Activated T-cell treated with anti-CD3 and anti-CD28 coated beads, Interleukin-2, amount 50 U/mL, for 24 hours (primary cell): ENCODE measurements at places on chromosomes 7 and 10.

DNA sequence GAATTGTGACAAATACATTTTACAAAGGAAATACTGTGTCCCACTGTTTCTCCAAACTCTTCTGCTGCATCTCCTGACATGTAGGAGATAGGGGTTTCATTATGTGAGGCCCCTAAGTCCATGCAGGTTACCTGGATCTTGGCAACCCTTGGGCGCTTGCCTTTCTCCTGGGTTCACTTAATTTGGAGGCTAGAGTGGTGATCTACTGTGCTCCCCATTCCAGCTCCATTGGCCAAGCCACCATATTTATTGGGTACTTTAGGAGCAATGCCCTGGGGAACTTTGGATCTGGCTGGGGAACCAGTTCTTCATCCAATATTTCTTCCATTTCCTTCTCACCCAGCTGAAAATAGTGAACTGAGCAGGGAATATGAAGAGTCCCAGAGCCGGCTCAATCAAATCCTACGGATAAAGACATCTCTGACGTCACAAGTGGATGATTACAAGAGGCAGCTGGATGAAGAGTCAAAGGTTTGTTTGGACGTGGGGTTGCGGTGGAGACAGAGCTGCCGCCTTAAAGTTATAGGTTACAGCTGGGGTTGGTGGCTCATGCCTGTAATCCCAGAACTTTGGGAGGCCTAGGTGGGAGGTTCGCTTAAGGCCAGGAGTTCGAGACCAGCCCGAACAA lies 18.5 kb downstream of the MYH16 start:
- DNase-seq = no peak

DNA sequence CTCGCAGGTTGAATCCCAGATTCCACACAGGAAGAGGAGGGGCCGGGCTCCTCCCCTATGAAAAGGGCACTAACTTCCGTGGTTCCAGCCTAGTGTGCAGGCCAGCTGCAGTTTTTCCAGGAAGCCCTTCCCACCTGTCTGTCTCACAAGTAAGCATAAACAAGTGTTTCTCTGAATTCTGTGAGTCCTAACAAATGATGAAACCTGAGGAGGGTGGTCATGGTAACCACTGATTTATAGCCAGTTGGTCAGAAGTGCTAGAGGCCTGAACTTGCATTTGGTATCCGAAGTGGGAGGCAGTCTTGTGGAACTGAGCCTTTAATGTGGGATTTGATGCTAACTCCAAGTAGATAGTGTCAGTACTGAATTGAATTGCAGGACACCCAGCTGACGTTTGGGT lies 54.7 kb upstream of the STEAP4 start:
- DNase-seq = no peak

DNA sequence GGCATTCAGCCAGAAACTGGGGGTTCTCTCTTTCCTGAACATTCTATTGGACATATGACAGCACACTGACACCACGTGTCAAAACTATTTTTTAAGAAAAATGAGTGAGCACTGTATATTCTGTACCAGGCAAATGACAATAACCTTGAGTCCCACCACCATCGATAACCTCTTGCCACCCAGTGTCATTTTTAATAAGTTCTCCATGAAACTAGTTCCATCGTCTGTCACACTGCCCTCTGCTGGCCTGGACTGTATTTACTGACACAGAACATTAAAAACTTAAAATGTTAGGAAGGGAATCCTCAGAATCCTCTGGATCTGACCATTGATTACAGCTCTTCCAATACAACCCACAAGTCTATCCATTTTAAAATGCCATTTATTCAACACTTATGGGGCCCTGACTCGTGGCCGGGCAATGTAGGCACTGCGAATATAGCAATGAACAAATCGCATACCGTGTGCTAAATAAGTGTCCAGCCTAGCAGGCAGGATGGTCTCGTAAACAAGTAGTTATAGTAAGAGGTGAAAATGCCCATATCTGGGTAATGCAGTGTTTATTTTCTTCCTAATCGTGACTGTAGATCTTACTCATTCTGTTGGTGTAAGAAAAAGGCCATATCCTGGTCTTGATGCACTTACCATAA lies 35.9 kb upstream of the CACNB2 start:
- peak; percentile 42 for DNase-seq

GRCh38 chr7:97973206-97973658 lies 16.8 kb downstream of the OCM2 start:
- DNase-seq = no peak

GRCh38 chr7:149750122-149750845 lies 23.1 kb downstream of the ZNF467 start:
- no peak for DNase-seq

DNA sequence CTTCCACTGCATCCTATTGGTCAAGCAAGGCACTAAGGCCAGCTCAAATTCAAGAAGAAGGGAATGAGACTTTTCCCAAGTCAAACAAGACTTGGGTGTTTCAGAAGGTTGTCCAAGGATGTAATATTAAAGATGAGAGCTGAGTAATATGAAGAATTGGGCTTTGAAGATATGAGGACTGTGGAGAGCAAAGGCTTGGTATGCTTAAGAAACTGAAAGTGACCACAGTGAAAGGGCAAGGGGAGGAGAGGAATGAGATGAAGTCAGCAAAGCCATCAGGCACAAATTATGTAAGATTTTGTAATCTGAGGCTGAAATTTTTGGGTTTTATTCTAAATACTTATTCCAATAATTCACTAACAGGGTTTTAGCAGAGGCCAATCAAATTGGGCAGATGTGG lies 38.6 kb upstream of the NPY start:
- no peak for DNase-seq

DNA sequence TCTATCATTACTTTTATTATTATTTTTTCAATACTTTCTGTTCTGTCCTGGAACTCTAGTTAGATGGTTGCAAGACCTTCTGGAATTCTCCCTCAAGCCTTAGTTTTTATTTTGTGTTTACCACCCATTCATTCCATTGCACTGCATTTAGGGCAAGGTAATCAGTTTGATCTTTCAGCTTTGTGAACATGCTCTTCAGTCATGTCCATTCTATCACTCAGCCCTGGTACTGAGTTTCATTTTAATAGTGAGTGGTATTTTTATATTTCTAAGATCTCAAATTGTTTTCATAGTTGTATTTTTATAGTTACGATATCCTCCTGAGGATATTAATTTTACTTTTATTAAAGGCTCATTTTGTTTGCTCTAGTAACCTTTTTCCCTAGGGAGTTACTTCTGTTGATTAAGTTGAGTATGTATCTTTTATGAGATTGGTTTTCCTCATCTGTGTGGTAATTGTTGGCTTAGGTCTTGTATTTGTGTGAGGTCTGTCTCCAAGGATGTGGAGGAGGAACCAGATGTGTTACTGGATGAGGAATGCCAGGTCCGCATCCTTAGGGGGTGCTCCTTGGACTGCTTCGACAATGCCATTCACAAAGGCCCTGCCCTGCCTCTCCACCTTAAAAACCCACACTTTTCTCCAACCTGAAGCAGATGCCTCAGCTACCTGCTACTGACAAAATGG lies 46.7 kb upstream of the RAB18 start:
- DNase-seq = no peak

- DNase-seq = no peak
These were observed 24.0 kb downstream of the SLC35G1 start for GRCh38 chr10:93917821-93918220.

DNA sequence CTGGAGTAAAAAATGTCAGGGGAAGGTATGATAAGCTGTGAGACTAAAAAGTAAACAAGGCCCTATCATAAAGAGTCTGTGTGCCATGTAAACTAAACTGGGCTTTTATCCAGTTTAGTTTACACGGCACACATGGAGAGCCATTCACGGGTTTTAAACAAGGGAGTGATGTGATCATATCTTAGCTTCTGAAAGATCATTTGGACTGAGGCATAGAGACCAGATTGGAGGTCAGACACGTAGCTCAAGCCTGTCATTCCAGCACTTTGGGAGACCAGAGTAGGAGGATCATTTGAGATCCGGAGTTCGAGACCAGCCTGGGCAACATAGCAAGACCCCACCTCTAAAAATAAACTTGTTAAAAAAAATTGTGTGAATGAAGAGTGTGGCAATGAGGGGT lies 50.1 kb downstream of the SKIDA1 start:
- DNase-seq = no peak

GRCh38 chr10:84334811-84335210 lies 6.4 kb downstream of the CCSER2 start:
- no peak for DNase-seq

DNA sequence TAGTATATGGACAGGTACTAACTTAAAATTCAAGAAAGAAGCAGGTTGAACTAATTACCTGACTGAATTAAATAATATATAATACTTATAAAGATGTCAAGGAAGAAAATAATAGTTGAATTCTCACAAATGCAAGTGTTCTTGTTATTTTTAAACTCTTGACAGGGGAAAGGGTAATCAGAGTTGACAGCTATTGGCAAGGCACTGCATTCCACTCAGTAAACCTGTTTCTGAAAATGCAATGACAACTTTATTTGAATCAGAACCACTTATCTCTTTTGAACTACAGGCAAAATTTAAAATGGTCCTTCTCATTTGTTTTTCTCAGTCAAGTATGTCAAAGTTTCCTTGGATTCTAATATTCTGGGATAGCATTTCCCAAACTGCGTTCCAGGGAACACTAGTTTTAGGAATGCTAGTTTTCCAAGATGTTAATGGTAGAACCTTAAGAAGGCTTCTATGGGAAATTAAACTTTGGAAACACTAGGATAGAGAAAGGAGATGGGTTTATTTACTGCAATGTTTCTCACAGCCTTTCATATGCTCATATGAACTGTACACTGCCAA lies 103.7 kb upstream of the LRRN3 start:
- DNase-seq = no peak

DNA sequence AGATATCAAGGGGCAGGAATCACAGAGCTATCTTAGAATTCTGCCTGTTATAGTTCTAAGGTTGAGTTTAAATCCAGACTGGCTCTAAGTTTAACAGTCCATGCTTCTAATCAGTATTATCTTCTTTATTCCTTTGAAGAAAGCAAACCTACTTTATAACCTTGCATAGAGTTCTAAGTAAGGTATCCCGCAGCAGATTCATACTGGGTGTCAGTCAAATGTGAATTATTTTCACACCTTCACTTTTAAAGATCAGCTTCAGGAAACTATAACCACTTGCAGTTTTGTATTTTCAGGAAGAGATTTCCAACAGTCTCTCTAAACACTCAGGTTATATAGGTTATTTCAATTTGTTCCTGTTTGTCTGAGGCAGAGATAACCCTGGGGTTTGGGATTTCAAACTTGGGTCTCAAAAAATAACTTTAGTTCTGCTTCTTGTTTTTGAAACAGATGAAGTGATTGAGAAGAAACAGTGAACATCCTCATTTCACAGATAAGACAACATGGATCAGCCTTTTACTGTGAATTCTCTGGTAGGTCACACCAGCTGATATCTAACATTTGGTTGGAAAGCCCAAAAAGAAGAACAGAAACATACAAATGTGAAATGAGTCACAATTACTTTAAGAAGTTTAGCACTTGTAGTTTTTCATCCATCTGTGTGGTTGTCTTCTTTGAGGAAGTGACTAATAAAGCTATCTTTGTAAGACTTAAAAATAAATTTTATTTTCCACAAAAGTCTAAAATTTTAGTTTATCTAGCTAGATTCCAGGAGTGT lies 21.4 kb downstream of the STAMBPL1 start:
- DNase-seq = no peak

GRCh38 chr10:36888925-36889573 lies 236.3 kb upstream of the ANKRD30A start:
- DNase-seq = peak; percentile 54

GRCh38 chr7:2530071-2530987 lies 10.8 kb downstream of the LFNG start:
- DNase-seq = peak; percentile 80

GRCh38 chr10:71323407-71323806 lies 4.3 kb downstream of the SLC29A3 start:
- DNase-seq = no peak

DNA sequence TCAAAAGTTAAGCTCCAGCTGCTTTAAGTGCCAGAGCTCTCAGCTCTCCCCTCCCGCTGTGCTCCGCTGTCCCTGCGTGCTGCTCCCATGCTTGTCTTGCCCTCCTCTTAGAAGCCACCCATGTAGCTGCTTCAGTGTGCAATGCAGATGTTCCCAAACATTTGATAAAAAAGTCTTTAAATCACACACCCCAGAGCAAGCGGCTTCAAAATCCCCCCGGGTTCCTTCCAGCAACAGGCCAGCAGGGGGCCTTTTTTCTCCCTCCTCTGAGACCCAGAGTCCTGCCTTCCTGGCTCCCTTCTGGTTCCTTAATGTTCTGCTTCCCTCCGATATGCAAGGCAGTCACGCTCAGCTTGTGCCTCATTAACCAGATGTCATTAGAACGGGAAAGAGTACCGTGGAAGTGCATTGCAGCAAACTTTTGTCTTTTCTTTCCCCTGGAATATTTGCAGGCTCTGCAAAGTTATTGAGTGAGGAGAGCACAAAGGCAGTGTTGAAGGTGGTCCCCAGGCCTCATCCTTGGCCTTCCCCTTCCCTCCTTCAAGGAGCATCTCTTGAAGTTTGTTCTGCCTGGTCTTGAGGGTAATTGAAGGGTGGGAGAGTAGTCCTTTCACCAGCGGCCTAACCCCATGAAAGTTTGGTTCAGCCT lies 25.5 kb downstream of the LDB3 start:
- peak; percentile 50 for DNase-seq

GRCh38 chr10:71383972-71384687 lies 12.6 kb upstream of the CDH23 start:
- DNase-seq = peak; percentile 86

DNA sequence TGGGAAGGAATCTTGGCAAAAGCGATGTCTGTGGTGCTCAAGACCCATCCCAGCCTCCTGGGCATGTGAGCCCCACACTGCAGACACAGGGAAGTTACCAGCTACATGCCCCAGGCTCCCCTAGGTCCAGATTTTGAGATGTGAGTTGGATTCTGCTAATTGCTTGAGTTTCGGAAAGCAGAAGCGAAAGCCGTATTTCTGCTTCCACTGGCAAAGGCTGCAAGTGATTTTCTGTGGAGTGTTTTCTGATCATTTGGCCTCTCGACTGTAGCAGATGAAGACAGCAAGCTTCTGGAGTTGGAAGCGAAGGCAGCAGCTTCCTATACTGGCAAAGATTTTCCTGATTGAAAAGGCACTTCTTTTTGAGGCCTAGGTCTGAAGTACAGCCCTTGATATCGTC lies 29.6 kb downstream of the ANKRD16 start:
- DNase-seq = no peak

- no peak for DNase-seq
These were observed 52.7 kb downstream of the FIGNL1 start for GRCh38 chr7:50397320-50397970.

- no peak for DNase-seq
These were observed 61.8 kb downstream of the IKZF1 start for GRCh38 chr7:50366311-50366710.
